Fibroblast of skin of abdomen (primary cell): ENCODE measurements at places on chromosomes 12 and 14.

DNA sequence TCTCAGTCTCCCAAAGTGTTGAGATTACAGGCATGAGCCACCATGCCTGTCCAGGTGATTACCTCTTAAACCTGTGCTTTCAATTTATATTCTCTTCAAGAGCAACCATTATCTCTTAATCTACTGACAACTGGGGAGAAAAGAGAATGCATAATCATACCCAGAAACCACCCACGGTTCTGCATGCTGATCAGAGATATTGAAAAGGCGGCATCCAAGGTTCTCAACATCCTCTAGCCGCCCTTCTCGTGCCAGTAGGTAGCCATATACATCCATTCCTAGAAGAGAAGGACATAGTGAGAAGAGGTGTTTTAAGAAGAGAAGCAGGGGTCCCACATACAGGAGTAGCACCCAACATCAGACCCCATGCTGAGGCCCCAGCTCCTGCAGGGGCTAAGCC lies 20.8 kb downstream of the ANAPC7 start:
- DNase-seq, result no peak

DNA sequence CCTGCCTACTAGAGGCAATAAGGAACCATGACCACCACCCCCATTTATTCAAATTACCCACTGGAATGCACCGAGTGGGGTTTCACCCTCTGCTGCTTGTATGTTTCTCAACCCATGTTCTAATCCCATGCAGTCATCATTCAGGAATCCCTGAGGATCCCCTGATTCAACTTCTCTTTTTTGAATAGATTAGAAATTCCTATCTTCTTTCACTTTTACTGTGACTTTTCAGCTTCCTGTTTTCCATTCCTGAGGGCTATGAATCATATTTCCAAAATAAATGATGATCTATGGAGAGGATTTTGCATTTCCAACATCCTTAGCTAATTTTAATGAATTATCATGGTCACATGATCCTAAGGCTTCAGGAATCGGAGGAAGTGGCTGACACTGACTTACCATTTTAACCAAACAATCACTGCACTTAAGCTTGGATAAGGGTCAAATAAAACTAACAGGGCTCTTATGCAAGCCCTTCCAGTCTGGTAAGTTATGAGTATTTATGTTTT lies 19.4 kb upstream of the P2RX4 start:
- peak; percentile 96 for DNase-seq

GRCh38 chr12:24931666-24932405 lies 17.1 kb downstream of the BCAT1 start:
- no peak for DNase-seq

DNA sequence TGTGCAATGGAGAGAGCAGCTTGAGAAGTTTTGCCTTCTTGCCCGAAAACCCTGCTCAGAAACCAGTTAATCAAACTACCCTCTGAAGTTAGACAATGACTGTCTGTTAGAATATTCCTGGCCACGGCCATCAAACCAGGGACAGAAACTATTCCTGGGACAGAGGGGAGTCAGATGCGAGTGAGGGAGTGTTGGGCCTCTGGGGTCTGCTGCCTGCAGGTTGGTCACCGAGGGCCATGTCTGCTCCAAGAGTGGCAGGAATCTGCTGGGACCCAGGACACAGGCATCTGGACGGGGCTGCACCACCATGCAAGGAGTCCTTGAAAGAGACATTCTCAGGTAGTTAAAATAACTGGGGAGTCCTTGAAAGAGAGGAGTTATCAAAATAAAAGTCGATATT lies 16.9 kb upstream of the EIF2B2 start:
- no peak for DNase-seq

- peak; percentile 55 for DNase-seq
These were observed 170.2 kb downstream of the BCAT1 start for GRCh38 chr12:24778486-24779304.

GRCh38 chr12:92064422-92064821 lies 81.2 kb downstream of the BTG1 start:
- no peak for DNase-seq

DNA sequence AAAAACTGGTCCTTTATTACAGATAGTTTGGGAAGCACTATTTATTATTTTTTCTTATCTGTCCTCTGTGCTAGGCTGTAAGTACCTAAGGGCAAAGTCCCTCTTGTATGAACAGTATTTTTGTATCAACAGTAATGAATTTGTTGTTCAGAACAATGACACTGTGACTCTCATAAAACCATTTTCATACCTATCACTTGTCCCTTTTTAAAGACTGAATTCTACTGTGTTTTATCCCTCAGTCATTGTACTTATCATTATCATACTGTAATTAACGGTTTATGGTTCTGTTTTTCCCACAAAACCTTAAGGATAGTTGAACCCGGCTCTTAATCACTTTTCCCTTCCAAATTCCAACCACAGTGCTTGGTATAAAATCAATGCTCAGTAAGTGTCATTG lies 69.4 kb downstream of the SRGAP1 start:
- no peak for DNase-seq

GRCh38 chr14:70425354-70425753 lies 8.5 kb upstream of the SYNJ2BP start:
- no peak for DNase-seq

DNA sequence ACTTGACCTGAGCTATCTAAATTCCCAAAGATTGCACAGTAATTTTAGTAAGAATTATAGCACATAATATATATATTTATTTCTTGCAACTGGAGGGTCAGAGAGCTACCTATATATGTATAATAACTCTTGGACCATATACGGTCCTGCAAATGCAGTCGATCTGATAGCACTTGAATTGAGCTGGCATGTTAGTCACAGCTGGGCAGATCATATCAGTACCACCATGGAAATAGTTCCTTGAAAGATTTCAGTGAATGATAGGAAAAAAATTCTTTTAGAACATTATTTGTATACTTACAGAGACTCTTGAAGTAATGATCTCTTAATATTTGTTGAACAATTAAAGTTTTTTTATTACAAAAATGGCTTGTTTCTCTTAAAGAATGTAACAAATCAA lies 94.5 kb upstream of the MON2 start:
- DNase-seq, result no peak

- no peak for DNase-seq
These were observed 827.9 kb downstream of the BCL11B start for GRCh38 chr14:98444077-98444476.

DNA sequence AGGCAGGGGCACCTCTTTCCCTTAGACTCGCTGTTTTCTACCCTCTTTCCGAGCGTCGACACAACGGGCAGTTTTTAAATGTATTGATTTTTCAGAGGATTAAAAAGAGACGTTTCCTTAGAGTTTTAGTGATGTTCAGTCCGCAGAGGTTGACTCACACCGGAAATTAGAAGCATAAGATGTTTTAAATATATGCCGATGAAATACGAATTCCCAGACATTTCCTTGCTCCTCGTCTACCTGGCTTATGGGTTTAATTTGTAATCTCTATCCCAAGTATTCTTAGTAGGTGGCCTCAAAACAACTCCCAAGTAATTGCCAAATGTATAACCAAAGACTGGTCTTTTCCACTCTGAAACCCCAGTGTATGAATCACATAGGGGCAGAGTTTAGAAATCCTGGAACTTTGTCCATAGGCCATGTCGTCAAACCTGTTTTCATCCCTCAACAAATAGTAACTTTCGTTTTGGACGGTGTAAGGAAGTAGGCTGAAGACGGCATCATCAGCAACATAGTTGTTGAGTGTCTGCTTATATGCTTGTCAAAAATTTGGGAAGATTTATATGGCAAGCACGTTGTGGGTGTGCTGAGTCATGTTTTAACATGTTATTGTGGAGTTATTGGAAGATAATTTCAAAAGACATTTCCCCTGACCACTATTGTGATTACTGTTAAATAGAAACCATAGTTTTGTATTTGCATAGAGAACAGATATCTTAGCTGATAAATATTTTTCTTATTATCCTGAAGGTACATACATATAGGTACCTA lies 824 bp downstream of the TBK1 start:
- DNase-seq, result peak; percentile 80

GRCh38 chr12:54337280-54337842 lies 12.4 kb downstream of the COPZ1 start:
- DNase-seq, result no peak

DNA sequence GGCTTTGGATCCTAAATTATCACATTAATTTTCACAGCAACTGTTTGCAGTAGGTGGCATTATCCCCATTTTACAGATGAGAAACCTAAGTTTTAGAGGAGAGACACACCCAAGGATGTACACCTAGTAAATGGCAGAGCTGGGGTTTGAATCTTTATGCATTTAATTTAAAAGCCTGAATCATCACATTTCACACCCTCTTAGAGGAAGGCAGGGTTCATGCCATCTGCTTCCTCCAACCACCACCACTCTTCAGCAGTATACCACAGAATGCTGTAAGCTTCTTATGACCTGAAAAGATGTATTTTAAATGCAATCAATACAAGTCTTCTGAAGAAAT lies 90.3 kb downstream of the CRADD start:
- no peak for DNase-seq

GRCh38 chr14:89870316-89870715 lies 84.2 kb downstream of the EFCAB11 start:
- peak; percentile 86 for DNase-seq

- DNase-seq, result no peak
These were observed 73.3 kb downstream of the RASSF8 start for GRCh38 chr12:26031827-26032226.

- DNase-seq, result no peak
These were observed 64.7 kb downstream of the GPR65 start for GRCh38 chr14:88069677-88070076.

- no peak for DNase-seq
These were observed 129.8 kb downstream of the TMX1 start for GRCh38 chr14:51369814-51370213.

GRCh38 chr12:55057481-55057880 lies 37.7 kb downstream of the NEUROD4 start:
- no peak for DNase-seq

- DNase-seq, result no peak
These were observed 94.7 kb downstream of the CHST11 start for GRCh38 chr12:104551313-104551931.

GRCh38 chr12:65998536-65999530 lies 131.7 kb downstream of the LLPH start:
- DNase-seq, result no peak

DNA sequence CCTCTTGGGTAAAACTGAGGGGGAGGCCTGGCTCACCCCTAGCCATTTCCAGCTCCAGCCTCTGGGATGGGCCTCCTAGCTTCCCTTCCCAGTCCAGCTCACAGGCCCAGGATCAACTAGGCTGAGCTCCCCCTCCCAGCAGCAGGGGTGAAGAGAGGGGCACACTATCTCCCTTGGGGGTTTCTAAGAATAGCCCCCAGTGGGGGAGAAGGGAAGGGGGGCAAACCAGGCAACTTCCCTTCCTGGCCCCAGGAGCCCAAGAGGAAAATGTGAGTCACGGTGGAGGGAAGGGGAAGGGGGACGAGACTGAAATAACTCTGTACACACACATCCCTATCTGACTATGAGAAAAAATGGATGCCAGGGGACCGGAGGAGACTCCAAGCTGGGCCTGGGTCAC lies 9.0 kb downstream of the ADCY6 start:
- peak; percentile 81 for DNase-seq

DNA sequence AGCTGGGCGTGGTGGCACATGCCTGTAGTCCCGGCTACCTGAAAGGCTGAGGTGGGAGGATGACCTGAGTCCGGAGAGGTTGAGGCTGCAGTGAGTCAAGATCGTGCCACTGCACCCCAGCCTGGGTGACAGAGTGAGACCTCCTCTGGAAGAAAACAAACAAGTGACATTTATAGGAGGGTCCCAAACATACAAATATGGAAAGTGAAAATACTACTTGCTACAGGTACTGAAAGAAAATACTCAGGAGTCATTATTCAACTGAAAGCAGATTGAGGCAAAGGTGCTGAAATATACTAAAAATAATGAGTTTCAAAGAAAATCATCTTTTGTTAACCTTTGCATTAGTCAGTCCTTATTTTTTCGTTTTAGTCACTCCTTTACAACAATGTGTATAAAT lies 53.5 kb downstream of the ETV6 start:
- no peak for DNase-seq

DNA sequence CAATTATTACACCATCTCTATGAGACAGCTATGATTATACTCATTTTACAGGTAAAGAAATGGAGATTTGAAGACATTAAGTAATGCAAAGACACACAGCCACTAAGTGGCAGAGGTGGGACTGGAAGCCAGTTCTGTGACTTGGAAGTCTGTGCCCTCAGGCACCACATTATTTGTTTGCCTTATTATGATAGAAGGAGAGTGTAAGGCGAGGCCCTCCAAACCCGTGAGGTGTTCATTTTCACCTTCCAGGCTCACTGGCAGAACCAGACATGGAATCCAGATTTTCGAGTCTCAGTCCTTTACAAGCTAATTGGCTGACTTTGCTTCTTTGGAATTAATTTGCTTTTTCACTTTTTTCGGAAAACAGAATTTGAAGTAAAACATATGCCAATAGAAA lies 107.9 kb downstream of the CAND1 start:
- no peak for DNase-seq

GRCh38 chr12:53759261-53759660 lies 7.5 kb upstream of the CISTR start:
- DNase-seq, result no peak

GRCh38 chr14:100222224-100223093 lies 16.5 kb upstream of the YY1 start:
- no peak for DNase-seq

DNA sequence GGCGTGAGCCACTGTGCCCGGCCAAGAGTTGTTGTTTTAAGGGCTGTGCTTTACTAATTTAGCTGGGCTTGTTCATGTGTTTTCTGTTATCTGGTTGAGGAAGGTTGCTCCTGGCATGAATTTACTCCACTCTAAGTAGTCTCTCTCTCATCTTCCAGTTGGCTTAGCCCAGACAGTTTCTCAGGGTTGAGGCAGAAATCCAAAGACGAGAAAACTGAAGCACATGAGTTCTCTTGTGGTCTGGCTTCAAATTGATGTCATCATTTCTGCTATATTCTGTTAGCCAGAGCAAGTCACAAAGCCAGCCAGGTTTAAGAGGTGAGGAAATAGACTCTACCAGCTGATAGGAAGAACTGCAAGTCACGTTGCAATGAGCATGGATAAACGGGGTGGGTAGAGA lies 57.9 kb downstream of the E2F7 start:
- DNase-seq, result peak; percentile 43

- DNase-seq, result no peak
These were observed 5.1 kb downstream of the ZCRB1 start for GRCh38 chr12:42320796-42321195.

DNA sequence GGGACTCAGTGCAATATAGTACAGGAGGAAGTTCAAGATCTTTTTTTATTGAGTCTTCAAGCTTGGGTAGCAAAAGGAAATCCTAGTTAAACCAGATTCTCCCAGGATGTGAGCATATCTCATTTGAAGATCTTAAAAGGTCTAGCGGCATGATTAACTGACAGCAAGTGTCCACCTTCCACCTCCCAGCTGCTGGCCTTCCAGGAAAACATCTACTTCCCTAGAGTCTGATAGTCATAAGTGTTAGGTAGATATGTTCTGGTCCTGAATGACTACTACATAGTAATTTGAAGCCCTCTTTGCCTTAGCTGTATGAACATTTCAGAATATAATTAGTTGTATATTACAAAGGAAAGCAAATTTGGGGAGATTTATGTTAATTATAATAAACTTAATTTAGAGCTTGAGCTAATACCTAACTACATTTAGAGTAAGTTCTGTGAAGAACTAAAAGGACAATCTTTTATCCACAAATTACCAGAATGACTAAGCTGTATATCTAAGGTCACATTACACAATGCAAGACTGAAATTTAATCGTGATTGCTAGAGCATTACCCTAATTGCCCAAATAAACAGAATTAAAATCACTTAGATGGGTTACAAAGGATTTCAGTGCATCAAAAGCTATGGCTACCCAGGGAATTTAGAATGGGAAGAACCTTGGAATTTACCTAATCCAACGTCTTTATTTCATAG lies 9.9 kb downstream of the LGR5 start:
- DNase-seq, result no peak
